ENCODE measurements at places on chromosomes 2 and 18.
A peak's percentile ranks its signal among the peaks of the same experiment; 100 is the strongest.

GRCh38 chr2:111042772-111043771, 77.6 kb upstream of the BCL2L11 start:
- no peak for DNase-seq

DNA sequence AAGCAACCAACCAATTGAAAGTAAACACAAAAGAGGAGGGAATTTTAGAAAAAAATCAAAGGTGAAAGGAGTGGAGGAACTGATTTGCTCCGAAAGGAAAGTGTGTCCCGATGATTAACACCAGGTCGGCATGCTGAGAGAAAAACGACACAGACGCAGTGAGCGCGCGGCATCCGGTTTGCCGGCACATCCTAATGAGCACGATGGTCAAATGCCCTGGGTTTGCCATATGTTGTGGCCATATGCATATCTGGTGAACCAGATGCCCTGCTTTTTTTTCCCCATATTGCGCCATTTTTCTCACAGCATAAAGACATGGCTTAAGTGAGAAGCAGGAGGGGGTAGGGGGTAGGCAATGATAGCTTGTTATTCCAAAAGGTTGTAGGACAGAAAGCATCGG, 626.7 kb downstream of the BCL11A start:
- DNase-seq = no peak

DNA sequence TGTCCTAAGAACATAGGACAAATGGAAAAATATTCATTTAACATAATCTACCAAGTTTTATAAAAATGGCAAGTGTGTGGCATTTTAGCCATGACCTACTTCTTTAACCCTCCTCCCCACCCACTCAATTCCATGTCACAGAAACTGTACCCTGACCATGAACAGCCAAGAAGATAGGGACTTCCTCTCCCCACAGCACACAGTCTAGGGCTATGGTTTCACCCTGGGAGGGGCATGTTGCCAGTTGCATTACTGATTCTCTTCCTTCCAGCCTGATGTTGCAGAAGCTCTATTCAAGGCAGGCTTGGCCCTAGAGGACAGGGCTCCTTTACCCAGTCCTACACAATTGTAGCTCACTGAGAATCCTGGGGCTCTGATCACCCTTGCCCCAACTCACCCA, 153.6 kb upstream of the KLF7 start:
- DNase-seq = no peak

DNA sequence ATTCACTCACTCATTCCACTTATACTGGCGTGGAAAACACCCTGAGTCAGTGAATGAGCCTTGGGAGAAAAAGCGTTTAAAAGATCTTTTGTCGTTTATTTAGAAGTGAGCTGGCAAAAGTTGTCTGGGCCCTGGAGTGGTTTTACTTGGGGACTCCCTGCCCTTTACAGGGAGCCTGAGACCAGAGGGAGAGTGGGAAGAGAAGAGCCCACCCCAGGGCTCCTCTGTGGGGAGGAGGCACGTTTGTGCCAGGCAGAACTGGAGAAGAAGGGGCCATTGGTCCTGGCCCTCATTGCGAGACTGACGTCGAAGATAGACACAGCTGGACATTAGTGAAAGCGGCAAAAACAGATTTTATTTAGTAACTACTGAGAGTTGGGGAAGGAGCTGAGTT, 25.7 kb downstream of the DCDC2C start:
- DNase-seq = no peak

DNA sequence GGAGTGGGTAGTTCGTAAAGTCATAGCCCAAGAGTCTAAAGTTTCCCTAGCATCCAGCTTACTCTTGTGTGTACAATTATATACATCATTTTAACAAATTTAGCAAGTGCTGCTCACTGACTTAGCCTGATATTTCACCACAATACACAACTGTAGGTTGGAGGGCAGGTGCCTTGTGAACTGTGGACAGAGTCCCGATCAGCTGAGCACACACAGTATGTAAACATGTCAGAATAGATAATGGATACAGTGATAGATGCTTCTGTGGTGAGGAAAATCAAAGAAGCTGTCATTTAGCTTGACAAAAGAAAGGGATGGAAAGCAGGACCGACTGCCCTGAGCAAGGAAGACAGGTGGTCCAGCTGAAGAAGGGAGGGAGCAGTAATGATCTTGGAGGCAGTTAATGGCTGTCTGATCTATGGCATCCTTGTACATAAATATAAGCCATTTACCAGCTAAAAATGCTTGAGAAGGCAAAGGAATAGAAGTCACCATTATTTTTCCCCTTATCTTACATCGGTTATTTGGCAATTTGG, 372.8 kb upstream of the UBE2E3 start:
- DNase-seq = no peak

- peak; percentile 71 for DNase-seq
Observed at GRCh38 chr18:61551586-61551985, 218.4 kb downstream of the CDH20 start.

DNA sequence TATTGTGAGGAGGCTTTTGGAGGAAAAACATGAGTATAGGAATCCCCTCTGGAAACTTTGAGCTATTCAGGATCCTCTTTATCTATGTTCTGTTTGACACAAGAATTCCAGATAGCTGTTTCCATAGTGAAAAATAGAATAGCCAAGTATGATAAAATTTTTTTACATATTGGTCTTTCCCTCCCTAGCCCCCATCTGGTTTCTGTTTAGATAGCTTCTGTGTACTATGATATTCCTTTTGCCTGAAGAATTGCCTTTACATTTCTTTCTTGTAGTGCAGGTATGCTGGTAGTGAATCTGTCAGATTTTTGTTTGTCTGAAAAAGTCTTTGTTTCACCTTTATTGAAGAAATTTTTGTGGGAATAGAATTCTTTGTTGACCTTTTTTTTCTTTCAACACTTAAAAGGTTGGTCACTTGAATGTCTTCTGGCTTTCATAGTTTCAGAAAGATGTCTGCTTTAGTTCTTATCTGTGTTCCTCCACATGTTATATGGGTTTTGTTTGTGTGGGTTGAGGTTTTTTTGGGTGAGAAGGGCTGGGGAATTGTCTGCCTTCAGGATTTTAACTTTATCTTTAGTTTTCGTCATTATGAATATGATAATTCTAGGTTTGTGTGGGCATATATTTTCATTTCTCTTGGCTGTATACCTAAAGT, 29.9 kb upstream of the FBLN7 start:
- DNase-seq = no peak

GRCh38 chr2:95043300-95044093, 18.0 kb downstream of the MAL start:
- peak; percentile 70 for DNase-seq

- no peak for DNase-seq
Observed at GRCh38 chr2:126385983-126386382, 270.0 kb upstream of the GYPC start.

DNA sequence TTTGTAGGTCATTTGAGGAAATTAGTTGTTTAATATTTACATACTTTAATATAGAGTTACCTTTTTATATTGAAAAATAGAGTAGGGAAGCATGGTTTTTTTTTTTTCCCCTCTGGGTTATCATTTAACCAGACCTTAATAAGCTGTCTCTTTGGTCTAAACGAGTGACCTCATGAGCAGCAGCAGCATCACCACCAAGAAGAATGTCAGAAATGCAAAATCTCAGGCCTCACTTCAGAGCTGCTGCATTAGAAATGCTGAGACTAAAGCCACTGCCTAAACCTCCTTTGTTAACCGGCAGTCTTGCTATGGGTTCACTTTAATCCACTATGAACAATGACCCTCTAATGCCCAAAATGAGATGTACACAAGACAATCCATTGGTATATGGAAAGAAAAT, 733.7 kb upstream of the FAM98A start:
- DNase-seq = no peak

- peak; percentile 39 for DNase-seq
Observed at GRCh38 chr18:48975817-48976649, 25.3 kb upstream of the SMAD7 start.

DNA sequence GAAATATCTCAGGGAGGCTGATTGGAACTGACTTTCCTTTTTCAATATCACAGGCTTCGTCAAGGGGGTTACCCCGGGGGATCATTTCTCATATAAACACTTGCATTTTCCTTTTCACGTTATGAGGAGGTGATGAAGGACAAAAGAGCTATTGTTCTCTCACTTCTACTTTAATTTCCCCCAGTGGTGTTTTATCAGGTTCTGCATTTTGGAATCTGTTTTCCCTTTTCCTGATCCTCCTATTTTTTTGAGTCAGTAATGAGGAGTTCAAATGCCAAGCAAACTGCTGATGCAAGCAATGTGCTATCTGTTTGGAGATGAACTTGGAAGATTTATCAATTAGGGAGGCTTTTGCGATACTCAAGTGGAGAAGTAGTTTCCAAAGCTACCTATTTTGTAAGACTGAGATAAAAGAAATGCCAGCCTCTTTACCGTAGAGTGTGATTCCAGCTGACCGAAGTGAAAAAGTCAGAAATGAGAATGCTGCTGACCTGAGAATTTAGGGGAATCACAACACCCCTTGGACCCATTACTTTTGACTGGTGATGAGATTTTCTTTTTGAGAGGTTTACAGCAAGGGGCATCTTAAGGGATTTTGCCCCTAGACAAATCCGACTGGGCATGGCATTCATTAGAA, 556.0 kb downstream of the RNF144A start:
- no peak for DNase-seq

DNA sequence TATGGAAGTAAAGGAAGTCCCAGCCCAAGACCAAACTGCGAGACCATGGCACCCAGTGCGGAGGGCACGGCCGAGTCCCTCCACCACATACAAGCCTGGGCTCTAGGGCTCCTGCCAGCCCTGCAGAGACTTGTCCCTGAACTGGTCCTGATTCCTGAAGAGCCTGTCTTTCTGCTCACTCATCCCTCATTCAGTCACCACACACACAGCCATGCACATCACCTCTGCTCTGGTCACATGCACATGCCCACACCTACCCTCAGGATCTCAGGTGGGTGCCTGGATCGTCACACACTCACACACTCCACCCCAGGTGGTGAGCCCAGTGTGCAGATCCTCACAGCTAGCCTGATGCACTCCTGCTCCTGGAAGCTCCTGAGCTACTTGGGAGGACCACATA, 71.4 kb upstream of the LAPTM4A start:
- no peak for DNase-seq

DNA sequence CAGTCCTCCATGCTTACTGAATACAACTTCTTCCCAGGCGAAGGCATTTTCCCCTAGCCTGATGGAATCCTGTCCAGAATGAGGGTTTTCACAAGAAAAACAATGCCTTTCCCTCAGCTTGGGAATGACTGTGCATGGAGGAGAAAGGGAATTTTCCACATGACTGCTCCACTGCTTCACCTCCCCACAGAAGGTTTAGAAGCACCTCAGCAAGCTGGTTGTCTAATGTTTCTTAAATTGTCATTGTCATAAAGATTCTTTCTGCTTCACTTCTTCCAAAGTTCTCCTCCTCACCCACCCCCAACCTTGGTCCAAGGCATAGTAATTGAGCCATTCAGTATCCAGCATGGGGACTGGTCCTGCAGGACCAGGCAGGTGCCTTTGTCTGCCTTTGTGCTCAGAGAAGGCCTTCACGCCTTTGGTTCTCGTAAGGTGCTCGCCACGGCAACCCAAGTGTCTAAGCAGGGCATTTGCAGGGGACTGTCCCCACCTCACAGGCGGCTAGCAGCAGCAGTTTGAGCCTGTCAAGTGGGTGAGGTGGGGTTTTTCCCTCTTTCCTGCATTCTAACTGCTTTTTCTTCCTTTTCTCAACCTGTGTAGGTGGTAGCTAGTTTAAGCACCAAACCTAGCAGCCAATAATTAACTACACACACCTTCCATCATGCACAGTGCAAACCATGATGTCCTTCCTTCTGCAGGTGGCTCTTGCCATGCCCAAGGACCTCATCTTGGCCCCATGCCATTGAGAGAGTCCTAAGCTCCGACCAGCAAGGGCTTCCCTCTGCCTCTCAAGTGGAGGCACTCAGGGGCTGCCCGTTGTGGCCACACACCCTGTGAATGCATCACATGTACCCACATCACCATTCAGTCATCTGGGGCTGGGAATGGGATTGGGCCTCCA, 65.7 kb upstream of the BCL2L11 start:
- no peak for DNase-seq

GRCh38 chr2:133490411-133490980, 77.8 kb downstream of the NCKAP5 start:
- DNase-seq = no peak

- DNase-seq = no peak
Observed at GRCh38 chr2:110732422-110733413, at the start of gene ACOXL. TSS of gene ACOXL (plus strand) at chr2:110732573. CDS start at chr2:110768390, 35,817 bp downstream.

DNA sequence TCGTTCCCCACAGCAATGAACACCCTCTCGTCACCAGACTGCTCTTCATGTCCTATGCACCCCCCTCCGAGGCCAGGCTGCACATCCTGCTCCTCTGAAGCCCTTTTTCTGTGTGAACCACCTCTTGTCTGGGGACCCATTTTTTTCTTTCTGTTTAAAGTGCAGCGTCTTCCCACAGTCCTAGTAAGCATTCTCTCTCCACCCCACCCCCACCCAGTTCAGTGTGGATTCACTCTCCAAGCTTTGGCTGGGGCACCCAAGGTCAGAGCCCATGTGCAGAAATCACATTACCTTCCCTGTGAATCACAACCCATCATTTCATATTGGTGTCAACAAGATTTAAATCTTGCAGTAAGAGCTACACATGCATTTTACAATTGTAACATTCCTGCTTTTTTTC, 26.4 kb upstream of the PKDCC start:
- DNase-seq = peak; percentile 70

Measured in HCEC 1CT (cell line).